Myocyte (in vitro differentiated cells): ENCODE measurements at places on chromosomes 2 and 18. TPM values are rescaled to one million over a fixed set of nuclear protein-coding genes. Genes with fewer than 3 reads are reported as not detected.

GRCh38 chr18:43396266-43396665 lies 119.0 kb upstream of the SYT4 start:
- peak; percentile 25 for DNase-seq

GRCh38 chr2:218406949-218407618 lies 7.4 kb downstream of the CTDSP1 start:
- DNase-seq, result peak; percentile 80

- DNase-seq, result no peak
These were observed 549.9 kb downstream of the XIRP2 start for GRCh38 chr2:167438206-167438605.

- DNase-seq, result no peak
These were observed 146.0 kb upstream of the SOX11 start for GRCh38 chr2:5546181-5546580.

GRCh38 chr2:227401550-227401949 lies 13.8 kb upstream of the SCYGR1 start:
- no peak for DNase-seq

GRCh38 chr2:177051278-177051677 lies 161.3 kb upstream of the HNRNPA3 start:
- no peak for DNase-seq

DNA sequence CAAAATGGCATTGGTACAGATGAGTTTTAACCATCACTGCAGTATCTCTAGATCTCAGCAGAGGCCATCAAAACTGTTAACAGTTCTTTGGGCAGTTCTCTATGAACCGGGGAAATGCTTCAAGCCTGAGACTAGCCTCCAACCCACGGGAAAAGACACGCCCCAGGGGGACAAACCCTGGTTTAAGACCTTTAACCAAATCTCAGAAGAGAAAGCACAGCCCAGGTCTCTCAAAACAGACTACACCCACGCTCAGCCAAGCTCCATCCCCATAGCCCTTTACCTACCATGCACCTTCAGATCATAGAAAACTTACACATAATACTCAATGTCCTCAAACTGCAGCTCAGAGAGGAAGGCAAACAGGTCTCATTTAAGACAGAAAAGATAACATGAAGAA lies 78.3 kb downstream of the TMEM163 start:
- DNase-seq, result no peak

DNA sequence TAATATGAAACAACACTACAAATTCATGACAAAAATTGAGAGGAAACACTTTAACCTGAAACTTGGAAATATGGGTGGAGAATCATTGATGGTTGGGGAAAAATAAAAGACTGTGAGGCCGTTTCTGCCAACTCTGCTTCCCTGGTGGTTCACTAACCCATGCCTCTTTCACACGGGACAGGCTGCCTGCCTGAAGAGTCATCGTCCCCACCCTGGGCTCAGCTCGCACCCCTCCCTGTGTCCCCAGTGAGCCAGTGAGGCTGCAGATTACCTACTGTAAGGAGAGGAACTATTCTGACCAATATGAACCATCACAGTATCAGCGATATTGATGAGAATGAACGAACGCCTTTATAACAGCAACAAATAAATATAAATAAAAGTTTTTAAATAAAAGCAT lies 357.8 kb upstream of the CDH20 start:
- DNase-seq, result peak; percentile 40

GRCh38 chr2:2719015-2719414 lies 387.9 kb upstream of the MYT1L start:
- DNase-seq, result no peak

GCKR gene
- not detected in 2 replicates for total RNA-seq

- DNase-seq, result peak; percentile 16
These were observed 8.4 kb downstream of the PTPRM start for GRCh38 chr18:7575465-7576028.

GALNT3 gene
- total RNA-seq, result 0.16 and 0.37 TPM in 2 replicates

DNA sequence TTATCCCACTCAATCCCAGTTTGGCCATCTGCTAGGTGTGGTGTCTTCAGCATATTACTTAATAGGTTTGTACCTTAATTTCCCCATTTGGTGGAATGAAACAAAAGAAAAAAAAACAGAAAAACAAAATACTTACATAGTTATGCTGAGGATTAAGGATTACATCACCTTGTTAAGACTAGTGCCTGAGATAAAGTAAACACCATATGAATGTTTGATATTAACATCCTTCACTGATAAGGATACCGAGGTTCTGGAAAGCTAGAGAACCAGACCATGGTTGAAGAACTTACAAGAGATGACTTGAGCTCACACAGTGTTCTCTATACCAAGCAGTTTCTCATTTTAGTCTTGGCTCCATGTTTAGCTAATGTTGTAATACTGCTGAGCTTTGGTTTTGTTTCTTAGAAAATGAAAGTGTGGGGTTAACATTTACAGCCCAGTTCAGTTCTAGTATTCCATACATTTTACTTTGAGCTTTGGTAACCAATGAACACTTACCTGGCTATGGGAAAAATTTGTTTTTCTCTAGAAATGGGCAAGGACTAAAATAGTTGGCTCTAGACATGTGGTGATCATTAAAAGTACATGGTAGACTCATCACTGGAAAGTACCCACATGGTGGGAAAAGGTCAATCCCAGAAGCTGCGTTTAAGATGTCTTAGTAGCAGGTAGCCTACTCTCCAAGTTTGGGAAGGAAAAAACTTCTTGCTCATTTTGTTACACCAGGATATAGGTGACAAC lies 5.8 kb upstream of the GPD2 start:
- no peak for DNase-seq

GRCh38 chr18:9719421-9719981 lies 11.4 kb downstream of the RAB31 start:
- peak; percentile 65 for DNase-seq

- DNase-seq, result no peak
These were observed 28.7 kb upstream of the DCC start for GRCh38 chr18:52311331-52311730.

SERPINB4 gene
- not detected in 2 replicates for total RNA-seq

NR4A2 gene
- total RNA-seq, result 0.08 TPM in 1 of 2 replicates, not detected in the other

DNA sequence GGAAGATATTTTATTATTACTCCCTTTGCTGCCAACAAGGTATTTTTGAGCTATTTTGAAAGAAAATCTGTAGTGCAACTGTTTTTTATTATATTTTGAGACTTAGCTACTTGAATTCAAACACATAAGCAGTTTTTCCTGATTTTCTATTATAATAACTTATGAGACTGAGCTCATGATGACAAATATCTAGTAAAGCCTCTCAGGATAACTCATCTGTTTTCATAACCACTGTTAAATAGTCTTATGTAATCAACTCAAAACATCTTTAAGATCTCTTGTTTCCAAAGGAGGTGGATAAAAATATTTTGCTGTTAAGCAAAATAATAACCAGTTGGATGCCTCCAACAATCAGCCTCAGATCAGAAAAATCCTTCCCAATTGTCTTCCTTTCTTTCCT lies 21.9 kb upstream of the PPP1CB start:
- peak; percentile 24 for DNase-seq

DNA sequence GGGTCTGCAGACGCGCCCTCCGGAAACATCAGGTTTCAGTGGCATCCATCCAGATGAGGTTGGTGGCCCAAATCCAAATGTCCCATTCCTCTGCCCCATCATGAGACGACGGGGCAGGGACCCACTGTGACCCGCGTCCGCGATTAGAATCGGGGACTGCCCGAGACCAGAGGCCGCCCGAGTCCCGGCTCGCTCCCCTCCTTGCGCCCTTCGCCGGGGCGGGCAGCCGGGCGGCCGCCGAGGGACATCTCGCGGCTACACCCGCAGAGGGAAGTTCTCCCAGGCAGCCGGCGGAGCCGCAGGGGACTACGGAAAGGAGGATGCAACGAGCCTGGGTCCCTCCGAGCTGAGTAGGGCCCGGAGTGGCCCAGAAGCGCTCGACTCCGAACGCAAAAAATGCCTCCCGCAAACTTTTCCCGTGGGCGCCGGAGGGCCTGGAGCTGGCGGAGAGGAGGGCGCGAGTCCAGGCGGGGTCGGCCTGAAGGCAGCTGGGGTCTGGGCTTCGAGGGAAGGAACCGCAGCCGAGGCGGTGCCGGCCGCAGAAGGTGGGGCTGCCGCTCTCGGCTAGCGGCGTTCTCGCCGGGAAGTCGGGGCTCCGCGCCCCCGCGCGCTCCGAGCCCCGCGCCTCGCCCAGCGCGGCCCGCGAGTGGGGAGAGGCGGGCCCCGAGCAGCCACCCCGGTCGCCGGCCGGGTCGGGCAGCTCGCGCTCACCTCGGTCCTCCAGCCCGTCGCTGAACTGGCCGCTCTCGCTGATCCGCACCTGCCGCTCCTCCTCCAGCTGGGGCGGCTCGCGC lies 580 bp downstream of the TMEM163 start:
- no peak for DNase-seq

DNA sequence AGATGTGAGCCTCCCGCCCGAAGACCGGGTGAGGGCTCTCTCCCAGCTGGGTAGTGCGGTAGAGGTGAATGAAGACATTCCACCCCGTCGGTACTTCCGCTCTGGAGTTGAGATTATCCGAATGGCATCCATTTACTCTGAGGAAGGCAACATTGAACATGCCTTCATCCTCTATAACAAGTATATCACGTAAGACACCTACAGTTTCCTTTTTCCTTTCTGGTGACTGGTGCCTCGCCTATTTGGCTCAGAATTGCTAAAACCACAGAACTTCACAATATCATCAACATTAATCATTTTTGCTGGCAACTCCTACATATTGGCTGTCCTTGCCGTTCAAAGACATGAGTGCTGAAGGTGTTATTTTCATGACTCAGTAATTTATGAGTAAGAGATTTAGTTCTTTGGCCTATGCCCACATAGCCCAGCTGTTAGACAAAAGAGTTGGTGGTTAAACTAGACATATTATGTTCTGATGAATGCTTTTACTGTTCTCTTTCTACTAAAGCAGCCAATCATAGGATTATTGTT lies 2.2 kb downstream of the STAMBP start:
- DNase-seq, result peak; percentile 87

GKN1 gene
- not detected in 2 replicates for total RNA-seq

GRCh38 chr2:160891353-160891740 lies 268.9 kb upstream of the TANK start:
- DNase-seq, result no peak

DNA sequence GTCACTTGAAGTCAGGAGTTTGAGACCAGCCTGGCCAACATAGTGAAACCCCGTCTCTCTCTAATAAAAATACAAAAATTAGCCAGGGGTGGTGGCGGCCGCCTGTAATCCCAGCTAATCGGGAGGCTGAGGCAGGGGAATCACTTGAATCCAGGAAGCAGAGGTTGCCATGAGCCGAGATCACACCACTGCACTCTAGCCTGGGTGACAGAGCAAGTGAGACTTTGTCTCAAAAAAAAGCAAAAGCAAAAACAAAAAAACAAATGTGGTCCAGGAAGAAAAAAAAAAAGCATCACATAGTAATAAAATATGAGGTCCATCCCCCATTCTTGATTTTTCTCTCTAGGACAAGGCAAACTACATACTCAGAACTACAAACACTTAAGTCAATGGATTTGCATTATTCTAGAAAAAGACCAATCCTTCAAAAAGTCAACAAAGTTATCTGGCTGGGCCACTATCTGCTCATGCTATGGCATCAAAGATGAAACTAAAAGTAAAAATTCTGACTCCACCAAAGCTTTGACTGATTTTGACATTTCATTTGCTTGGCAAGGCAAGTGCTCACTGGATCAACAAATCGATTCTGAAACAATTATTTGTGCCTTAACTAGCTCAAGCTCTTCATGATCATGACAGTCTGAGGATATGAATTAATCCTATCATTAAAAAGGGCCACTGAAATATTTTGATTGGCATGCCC lies 28.4 kb downstream of the MEX3C start:
- DNase-seq, result no peak

GRCh38 chr2:19649785-19650380 lies 251.9 kb downstream of the TTC32 start:
- DNase-seq, result peak; percentile 65

SULT1C4 gene
- not detected in 2 replicates for total RNA-seq

GRCh38 chr2:53867773-53868172 lies 8.0 kb upstream of the GPR75 start:
- DNase-seq, result no peak

- no peak for DNase-seq
These were observed 54.8 kb downstream of the DNMT3A start for GRCh38 chr2:25286723-25287483.

ABCG8 gene
- not detected in 2 replicates for total RNA-seq

DNA sequence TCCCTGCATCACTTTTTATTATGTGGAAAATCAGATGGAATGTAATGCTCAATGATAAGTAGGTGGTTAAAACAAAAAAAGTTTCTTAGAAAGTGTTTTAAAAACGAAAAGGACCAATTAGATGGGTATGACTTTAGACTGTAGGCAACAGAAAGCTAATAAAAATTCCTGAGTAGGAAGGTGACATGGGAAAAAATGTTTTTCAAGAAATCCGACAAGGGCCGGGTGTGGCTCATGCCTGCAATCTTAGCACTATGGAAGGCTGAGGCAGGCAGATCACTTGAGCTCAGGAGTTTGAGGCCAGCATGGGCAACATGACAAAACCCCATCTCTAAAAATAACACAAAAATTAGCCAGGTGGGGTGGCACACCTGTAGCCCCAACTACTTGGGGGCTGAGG lies 126.1 kb downstream of the THADA start:
- DNase-seq, result no peak

GYPC gene
- total RNA-seq, result 13.7 and 14.4 TPM in 2 replicates

GRCh38 chr2:44716131-44716530 lies 225.4 kb upstream of the SIX3 start:
- DNase-seq, result peak; percentile 38

DSG1 gene
- total RNA-seq, result not detected in 2 replicates

- DNase-seq, result peak; percentile 85
These were observed at the start of gene SCN9A for GRCh38 chr2:166375736-166376487. Gene SCN9A, minus strand, starts transcription at chr2:166375944. Its CDS starts 64,188 bp downstream, at chr2:166311756.

DNA sequence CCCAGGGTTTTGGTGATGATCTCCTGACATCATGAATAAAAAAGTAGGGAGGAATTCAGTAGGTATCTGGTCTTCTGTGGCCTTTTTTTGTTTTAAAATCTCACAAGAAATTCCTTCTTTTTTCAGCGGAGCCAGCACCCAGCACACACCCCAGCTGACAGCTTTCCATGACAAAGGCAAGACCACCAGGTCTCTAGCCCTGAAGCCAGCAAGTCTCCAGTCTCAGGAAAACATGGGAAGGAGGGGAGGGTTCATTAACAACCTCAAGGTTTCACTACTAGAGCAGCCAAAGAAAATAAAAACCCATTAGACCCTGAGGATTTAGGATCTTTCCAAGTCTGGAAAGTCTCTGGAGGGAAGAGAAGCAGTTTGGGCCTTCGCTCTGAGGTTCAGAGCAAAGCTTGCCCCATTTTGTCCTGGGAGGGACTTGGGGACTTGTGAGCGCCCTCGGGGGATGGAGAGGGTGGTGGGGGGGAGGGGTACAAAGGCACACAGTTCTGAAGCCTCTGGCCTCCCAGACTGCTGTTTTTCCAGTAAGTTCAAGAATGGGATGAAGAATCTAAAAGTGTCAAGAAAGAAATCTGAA lies 9.0 kb downstream of the FOXI3 start:
- DNase-seq, result no peak

DNA sequence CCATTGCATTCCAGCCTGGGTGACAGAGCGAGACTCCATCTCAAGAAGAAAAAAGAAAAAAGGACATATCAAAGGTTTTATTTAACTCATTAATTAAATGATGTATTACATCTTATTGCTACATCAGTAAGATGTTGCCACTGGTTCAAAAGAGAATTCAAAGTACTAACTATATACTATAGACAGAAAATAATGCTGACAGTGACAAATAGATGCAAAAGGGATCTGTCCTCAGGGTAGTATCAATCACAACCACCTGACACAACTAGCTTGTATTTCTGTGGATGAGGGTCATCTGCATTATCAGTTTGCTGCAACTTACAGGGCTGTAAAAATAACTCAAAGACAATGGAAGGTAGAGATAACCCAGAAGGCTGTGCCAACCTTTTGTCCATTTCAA lies 16.4 kb upstream of the CREG2 start:
- DNase-seq, result no peak

MRO gene
- total RNA-seq, result not detected in 2 replicates
